ENCODE measurements at places on chromosomes 2 and 18.

DNA sequence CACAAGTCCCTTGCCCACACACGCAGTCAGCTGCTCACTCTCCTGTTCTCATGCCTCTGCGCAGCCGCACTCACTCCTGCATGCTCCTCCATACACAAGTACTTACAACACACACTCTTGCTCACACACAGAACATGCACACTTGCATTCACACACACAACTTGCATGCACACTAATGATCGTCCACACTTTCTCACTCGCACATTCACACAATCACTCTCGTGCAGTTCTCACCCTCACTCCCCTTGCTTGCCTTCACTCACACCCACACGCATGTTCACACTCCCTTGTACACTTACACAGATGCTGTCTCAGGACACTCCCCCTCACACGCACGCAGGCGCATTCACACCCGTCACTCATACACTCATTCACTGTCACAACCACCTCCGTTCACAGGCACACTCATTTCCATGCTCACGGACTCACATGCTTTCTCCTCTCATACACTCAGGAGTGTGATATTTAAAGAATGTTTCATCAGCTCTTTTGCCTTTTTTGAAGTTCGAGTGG, 36.1 kb upstream of the LYPD6B start:
- DNase-seq = no peak

DNA sequence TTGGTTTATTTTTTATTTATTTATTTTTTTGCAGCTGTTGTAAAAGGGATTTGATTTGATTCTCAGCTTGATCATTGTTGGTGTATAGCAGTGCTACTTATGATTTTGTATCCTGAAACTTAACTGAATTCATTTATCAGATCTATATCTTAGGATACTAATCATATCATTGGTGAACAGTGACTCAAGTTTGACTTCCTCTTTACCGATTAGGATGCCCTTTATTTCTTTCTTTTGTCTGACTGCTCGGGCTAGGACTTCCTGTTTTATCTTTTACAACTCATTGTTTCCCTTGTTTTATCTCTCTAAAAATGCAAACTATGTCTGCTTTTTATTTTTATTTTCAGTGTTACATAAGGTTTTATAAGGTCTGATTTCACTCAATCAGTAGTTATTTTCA, 23.6 kb downstream of the SP100 start:
- no peak for DNase-seq

DNA sequence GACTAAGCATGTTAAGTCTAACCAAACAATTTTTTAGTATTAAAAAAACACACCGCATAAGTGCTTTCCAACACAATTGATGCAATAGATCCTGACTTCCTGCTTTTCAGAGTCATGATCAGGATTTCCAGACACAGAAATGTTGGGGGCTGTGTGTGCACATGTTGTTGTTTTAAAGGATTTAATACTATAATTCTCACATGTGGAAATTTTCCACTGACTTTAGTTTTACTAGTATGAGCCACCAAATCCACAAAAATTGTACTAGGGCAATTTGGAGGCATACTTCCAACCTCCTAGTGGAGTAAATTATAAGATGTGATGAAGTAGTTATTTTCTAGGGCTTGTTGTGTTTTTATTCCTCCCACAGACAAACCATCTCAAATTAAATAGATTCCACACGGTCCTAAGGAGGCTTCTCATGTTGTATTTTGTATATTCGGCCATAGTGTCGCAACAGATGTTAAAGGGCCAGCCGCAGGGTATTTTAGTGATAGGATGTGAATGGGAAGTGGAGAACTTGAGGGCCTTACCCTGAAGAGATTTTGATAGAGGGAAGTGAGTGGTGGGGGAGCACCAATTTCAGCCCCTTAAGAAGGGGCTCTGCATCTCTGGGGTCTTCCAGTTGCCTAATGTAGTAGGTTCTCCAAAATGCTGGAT, 108.9 kb upstream of the KLF7 start:
- DNase-seq = no peak

- no peak for DNase-seq
Observed at GRCh38 chr18:77206676-77207374, 42.8 kb upstream of the GALR1 start.

DNA sequence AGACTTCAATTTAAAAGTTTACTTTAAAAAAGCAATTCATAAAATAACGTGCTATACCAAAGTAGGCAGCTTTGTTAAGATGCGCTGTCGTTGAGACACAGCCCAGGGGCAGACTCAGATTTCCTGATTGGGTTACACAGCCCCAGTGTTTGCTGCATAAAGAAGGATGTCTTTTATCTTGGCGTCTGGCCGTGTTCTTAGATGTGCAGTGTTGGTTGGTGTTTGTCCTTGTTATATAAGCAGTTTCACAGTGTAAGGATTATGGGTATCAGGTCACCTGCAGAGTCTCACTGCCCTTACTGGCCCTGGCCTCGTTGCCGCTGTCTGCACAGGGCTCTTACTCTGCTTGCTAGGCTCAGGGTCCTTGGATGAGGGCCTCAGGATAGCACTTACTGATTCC, 108.5 kb downstream of the WDSUB1 start:
- no peak for DNase-seq

DNA sequence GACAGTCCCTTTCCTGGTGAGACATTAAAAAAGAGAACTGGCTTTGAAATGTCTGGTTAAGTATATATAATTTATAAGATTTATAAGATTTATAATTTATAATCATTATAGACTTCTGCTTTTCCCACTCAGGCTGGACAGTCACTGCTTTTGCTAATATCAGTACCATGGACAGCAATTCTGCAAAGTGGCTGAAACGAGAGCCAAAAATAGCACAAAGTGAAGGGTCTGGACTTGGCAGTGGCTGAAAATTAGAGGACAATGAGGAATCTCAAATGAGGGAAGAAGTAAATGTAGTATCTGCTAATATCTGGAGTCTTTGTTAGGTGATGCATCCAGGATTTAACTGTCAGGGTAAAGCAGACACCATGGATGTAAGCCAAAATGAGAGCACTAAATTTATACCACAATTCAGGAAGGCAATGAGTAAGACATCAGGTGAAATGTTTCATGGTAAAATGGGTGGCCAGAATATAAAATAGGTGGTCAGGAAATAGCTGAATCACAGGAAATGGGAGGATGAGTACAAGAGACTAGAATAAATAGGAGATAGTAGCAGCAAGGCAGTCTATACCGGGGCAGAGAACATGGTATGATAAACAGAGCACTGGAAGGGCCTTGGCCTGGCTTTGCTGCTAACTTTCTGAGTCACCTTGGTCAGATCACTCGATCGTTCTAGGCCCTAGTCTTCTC, 39.6 kb upstream of the BOD1L2 start:
- DNase-seq = no peak

DNA sequence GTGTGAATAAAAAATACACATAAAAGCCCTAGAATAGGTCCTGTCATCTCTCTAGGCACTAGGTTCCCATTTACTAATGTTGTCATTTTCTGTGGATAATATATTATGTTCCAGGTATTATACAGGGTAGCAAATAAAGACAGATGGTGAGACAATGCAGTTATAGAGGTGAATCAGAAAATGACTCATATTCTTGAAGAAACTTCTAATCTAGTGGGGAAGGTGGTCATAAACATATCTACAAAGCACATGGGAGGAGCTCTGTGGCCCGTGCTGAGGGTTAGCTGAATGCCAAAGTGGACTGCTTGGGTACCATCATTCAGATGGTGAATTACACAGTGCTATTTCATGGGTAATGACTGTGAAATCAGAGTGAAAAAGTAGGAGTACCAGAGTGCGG, 700.9 kb downstream of the ERBB4 start:
- no peak for DNase-seq

- DNase-seq = no peak
Observed at GRCh38 chr2:36380624-36381481, 25.3 kb downstream of the CRIM1 start.

GRCh38 chr18:52289392-52289791, 50.6 kb upstream of the DCC start:
- no peak for DNase-seq

DNA sequence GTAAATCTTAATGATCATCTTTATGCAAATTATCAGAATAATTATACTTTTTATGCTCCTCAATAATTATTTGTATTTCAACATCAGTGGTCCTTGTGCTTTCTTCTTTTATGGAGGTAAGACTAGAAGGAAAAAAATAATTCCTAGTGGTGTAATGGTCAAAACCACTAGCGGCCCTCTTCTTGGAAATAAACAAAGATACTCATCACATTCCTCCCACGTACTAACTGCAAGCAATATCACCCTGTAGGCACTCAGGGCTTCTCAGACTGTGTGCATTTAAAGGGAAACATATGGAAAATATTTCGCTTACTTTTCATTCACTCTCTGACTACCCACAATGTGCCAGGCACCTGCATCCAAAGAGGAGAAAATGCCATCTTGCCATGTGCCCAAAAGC, 263.7 kb downstream of the DOK6 start:
- no peak for DNase-seq

GRCh38 chr2:161965994-161966393, 108.0 kb downstream of the DPP4 start:
- DNase-seq = no peak

- DNase-seq = no peak
Observed at GRCh38 chr2:23679044-23679443, 247.9 kb downstream of the ATAD2B start.

DNA sequence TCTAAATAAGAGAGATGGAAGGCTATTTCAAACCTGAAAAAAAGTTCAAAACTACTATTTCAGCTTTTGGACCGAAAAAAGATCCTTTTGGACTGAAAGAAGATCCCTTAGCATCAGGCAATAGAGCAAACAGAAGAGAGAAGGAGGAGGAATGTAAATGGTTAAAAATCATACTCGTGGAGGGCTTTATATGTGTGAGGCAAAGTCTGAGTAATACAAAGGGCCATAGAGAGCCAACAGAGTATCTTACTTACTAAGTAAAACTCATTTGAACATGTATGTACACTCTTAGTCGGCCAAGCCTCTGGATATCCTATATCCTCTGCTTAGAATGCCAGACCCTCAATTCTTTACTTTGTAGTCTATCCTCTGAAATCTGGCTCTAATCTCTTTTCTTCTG, 55.7 kb downstream of the ITSN2 start:
- DNase-seq = no peak

- DNase-seq = no peak
Observed at GRCh38 chr2:57862153-57862552, 184.5 kb upstream of the VRK2 start.

DNA sequence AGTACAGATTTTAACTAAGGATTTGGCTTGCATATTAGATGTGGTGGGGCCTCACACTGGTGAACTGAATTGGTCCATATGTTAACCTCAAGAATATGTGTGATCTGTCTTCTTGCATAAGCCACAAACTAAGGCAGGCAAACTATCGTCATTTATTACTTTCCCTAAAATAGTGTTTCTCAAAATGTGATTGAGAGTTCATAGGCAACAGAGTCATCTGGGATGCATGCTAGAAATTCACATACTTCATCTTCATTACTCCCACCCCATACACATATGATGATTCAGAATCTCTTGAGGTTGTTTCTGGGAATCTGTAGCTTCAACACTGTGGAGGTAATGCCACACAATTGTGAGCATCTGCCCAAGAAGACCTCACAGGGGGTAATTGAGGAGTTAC, 822.8 kb upstream of the CDH2 start:
- DNase-seq = no peak

GRCh38 chr18:41378598-41378997, 576.4 kb upstream of the PIK3C3 start:
- no peak for DNase-seq

Data from GM12891 (cell line).